Renal pelvis (tissue), 12 donors: ENCODE measurements at places on chromosomes 3 and 15. TPM values are rescaled to one million over a fixed set of nuclear protein-coding genes. Genes with fewer than 3 reads are reported as not detected.

GRCh38 chr15:74642734-74643664 is 27.4 kb downstream of the CLK3 start:
- no peak for DNase-seq

DNA sequence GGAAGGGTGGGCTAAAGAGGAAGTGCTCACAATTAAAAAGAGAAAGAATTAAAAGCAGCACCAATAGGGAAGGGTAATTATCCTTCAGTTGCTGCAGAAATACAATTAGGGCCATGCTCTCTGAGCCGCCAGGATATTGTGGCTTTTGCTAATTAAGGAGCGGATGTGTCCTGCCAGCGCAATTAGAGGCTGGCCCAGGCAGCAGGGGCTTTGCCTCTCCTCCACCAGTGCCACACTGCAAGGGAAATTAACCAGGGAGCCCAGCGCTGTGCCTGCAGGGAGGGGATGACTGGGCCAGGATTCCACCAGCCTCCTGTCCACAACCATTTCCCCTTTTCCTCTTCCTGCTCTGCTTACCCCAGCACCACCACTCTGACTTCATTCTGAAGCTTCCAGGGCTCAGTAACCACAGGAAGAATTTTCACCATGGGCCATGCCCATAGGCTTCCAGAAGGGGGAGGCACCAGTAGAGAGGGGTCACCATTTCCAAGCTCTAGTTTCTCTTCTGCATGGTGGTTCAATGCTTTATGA is 10.4 kb upstream of the AEN start:
- no peak for DNase-seq

DNA sequence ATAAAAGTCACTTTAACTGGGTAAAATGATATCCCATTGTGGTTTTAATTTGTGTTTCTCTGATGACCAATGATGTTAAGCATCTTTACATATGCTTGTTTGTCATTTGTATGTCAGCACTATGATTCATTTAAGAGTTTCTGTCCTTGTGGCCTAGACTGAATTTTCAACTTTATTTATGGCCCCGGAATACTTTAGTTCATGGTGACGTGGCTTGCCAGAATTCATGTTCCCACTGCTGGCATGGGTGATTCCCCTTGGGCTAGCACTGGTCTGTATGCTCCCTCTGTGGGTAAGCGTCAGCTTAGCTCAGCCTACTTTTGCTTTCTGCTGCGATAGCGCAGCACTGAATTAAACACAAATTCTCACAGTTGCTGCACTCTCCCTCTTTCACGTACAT is 436.3 kb upstream of the SGO1 start:
- no peak for DNase-seq

DNA sequence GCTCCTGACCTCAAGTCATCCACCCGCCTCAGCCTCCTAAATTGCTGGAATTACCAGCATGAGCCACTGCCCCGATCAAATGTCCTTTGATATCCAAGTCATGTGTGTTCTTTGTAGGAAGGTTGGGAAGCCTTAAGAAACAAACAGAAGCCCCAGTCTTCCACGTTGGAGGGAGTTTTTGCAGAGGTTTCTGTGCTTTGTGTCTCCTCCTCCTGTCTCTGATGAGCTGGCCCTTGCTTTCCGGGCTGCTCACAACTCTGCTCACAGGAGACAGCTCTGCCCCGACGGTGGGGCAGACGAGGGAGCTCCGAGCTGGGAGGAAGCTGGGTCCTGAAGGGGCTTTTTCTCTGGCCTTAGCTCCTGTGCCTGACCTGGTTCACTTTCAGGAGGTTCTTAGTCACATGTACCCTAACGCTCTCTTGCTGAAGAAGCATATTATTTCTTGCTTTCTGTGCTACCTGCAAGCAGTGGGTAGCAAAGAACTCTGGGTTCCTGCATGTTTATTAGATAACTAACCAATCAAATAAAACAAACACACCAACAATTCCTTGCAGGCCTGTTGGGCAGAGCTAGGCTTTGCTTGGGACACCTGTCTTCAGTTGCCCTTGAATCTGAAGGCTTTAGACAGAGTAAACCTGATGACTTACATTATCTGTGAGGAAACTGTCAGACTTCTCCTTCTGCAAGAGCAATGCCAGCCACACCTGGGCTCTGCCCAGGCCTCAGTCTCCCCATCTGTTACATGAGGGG is 52.6 kb upstream of the SMAD6 start:
- no peak for DNase-seq

Gene TP63
- 2.0 TPM for polyA plus RNA-seq

DNA sequence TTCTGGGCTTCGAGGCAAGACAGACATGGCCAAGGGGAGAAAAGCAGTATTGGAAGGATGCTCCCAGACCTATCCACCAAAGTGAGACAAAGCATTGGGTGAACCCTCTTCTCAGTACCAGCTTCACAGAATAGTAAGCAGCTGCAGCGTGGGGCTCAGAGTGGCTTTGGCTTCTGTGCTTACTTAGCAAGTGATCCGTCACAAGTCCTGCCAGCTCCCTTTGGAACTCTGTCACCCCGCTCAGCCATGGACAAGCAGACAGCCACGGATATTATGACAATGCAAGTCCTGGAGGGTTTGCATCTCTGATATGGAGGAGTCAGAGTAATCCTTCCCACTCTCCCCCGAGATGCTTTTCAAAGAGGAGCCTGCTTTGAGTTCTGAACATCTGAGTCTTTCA is 90.8 kb downstream of the SLCO3A1 start:
- DNase-seq, result no peak

DNA sequence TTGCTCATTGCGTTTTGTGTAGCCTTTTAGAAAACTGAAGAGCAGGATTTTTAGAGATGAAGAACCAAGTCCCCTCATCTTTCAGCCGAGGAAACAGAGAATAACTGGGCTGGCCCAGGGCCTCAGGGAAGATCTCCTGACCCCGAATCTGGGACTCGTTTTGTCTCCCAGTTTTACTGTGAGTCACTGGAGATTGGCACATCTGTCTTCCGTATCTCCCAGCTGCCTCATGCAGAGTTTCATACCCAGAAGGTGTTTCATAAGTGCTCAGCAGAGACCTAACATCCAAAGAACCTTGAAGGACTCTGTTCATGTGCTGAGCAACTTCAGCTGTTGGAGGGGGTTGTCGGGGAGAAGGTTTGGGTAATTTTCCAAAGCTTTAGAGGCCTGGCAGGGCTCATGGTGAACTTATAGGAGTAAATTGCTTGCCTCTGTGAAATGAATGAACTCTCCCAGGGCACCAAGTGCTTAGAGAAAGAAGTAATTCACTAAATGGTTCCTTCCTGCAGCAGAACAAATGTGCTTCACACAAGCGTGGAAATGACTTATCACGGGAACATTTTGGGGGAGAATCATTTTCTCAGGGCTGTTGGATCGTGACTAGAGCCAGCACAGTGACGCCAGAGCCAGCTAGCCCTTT is 121.4 kb downstream of the FAM43A start:
- DNase-seq, result no peak

- DNase-seq, result peak; percentile 48
Observed at GRCh38 chr15:90315278-90315982, 36.7 kb upstream of the ZNF774 start.

DNA sequence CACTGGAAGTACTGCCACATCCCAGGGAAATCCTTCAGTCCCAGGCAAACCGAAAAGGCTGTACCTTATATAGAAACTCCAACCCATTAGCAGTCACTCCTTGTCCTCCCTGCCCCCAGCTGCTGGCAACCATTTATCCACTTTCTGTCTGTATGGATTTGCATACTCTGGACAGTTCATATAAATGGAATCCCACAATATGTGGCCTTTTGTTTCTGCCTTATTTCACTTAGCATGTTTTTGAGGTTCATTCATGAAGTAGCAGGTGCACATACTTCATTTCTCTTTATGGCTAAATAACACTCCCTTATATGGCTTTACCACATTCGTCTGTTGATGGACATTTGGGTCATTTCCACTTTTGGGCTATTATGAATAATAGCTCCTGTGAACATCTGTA is 51.6 kb upstream of the CMTM8 start:
- DNase-seq, result no peak

DNA sequence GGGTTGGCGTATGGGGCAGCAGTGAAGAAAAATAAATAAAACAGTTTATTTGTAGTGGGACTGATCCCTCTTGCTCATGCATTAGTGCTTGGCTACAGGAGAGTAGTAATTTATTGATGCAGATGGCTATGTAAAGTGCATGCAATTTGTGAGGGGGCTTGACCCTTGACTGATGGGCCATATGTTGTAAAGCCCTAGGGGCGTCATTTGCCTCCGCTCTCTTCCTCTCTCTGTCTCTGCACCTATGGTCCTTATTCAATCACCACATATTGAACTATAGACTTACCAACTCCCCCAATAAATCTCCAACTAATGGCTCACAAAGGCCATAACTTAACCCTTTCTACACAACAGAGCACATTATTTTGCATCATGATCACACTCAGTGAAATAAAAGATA is 227.7 kb downstream of the ROBO2 start:
- DNase-seq, result no peak

- DNase-seq, result no peak
Observed at GRCh38 chr3:142897807-142898206, 8.9 kb upstream of the PCOLCE2 start.

Gene NPHP3
- polyA plus RNA-seq, result 69.4 TPM

GRCh38 chr3:112074616-112075497 is 11.3 kb upstream of the C3orf52 start:
- no peak for DNase-seq

Gene ZNF660
- 8.1 TPM for polyA plus RNA-seq

GRCh38 chr15:56716334-56716733 is 17.0 kb downstream of the ZNF280D start:
- no peak for DNase-seq

- DNase-seq, result no peak
Observed at GRCh38 chr3:98977520-98977919, 76.0 kb upstream of the DCBLD2 start.

DNA sequence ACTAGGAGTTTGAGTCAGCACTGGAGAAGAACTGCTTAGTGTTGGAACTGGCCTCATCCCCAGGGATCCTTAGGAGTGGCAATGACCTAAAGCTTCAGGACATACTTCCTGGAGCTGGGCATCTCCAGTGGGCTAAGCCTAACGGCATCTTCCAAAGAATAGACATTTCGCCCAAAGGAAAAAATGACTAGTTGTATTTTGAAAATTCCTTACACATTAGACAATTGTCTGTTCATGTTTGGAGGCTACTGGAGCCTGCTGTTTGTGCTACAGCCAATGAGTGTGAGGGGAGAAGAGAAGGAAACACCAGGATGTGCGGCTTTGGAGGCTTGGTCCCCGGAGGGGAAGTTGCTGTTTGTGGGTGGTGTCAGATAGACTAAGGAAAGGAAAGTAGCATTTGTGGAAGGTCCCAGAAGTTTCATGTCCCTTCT is 77.6 kb downstream of the POLR2M start:
- DNase-seq, result no peak

Gene NDN
- polyA plus RNA-seq, result 73.4 TPM

Gene TEX55
- polyA plus RNA-seq, result not detected

DNA sequence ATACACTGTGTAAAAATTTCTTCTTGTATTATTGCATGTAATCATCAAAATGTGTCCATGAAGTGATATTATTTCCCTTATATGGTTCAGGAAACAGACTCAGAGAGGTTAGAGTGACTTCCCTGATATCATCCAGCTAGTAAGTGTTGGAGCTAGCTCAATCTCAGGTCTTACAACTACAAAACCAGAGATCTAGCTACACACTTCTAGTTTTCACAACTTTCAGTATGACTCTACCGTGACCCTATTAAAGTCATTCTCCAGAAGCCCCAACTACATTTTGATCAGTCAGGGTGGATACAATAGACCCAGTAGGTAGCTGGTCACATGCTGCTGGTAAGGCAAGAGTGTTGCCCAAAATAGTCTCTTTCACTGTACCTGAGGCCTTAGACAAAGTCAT is 165.3 kb downstream of the GOLIM4 start:
- no peak for DNase-seq

DNA sequence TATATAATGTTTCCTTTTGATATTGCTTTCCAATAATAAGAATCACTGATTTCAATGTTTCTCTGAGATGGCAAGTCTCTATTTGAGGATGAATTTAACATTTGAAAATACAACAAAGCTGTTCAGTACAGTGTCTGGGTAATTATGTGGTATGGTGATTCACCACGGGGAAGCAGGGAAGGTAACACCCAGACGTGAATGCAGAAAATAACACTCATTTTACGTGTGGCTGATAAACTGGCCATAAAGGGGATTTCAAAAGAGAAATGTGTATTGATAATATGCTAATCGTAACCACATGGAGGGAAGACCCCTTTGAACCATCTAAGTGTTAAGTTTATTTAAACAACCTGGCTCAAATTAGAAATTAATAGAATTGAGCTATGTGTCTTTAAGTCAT is 344.6 kb downstream of the GRM7 start:
- no peak for DNase-seq

- no peak for DNase-seq
Observed at GRCh38 chr15:101625184-101625583, 27.0 kb downstream of the TM2D3 start.

DNA sequence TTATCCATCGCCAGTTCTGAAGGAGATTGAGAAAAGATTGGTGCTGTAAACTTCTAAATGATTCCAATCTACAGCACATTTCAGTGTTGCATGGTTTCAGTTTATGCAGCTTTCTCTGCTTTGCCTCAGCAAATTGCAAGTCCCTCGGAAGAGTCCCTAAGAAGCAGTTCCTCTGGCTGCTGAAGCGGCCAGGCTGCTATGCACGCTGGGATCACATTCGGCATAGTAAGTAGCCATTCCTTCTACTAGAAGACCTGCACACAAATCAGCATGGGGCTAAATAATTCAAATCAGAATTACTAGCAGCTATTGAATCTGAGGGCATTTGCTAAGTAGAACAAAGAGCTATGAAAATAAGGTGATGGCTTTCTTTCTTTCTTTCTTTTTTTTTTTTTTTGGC is 769.5 kb downstream of the AGBL1 start:
- DNase-seq, result no peak

Gene AP3B2
- 4.6 TPM for polyA plus RNA-seq

DNA sequence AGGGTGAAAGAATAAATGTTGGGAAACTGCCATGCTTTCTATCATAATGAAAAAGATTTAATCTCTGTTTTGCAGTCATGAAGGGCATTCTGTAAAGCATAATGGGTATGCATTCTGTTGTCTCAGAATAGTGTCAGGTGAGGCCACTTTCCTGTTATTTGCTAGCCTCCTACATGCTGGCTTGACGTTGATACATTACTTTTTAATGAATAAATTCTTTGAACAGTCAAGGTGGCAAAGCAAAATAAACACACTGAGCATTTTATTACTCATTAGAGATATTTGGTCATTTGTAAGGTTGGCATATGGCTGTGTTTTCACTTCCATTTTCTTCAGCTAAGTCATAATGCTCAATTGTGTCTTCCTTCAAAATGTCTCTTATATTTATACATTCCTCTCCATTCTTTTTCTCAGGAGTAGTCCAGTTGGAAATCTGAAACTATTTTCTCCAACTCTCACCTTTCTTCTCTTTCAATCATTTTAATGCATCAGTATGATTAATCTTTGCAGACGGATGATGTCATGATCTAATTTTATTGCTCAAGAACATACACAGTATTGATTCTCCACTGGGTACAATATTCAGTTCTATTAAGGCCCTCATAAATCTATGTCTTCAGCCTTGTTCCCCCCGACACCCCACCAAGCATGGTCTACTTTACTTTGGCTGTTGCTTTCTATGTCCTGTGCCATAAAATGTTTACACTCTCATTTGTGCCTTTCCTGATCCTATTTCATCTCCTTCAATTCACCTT is 290.7 kb downstream of the GBE1 start:
- no peak for DNase-seq

Gene TRNT1
- 40.9 TPM for polyA plus RNA-seq
